Stimulated activated CD8-positive, alpha-beta memory T cell treated with anti-CD3 and anti-CD28 coated beads, Interleukin-7, amount 100 ng/mL, for 1 hour (primary cell): ENCODE measurements at places on chromosomes 13 and 19.

DNA sequence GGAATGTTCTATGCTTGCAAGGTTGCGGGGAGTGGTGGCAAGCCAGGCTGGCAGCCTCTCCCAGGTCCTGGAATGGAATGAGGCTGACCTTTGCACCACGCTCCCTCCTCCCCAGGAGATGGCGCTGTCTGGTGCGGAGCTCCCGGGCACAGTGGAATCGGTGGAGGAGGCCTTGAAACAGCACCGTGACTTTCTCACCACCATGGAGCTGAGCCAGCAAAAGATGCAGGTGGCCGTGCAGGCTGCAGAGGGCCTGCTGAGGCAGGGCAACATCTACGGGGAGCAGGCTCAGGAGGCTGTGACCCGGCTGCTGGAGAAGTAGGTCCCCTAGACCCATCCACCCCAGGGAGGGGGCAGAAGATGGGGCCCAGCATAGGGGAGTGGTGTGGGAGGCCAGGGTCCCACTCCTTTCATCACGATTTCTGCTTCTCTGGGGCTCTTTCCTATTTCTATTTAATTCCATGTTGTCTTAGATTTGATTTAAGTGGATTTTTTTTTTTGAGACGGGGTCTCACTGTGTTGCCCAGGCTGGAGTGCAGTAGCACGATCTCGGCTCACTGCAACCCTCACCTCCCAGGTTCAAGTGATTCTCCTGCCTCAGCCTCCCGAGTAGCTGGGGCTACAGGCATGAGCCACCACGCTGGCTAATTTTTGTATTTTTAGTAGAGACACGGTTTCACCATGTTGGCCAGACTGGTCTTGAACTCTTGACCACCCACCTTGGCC lies 53.2 kb upstream of the SHKBP1 start:
- DNase-seq: no peak

- DNase-seq: no peak
Observed at GRCh38 chr19:14871619-14872230, 14.2 kb downstream of the OR7A17 start.

DNA sequence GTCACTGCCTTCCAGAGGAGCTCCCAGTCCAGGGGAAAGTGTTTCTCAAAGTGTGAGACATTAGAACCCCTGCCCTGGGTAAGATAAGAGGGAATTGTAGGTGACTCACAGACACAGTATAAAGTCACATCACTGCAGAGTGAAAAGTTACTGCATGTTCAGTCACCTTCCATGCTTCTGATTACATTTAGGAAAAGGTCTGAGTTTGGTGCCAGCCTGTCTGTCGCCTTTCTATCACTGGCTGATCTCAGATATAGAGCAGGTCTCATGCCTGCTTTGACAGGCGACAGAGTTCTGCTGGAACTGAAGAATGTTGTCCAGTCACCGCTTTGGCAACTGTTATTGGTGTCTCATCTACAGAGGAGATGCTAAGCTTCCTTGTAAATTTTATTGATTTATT lies 1078.6 kb downstream of the UQCRFS1 start:
- DNase-seq: no peak

DNA sequence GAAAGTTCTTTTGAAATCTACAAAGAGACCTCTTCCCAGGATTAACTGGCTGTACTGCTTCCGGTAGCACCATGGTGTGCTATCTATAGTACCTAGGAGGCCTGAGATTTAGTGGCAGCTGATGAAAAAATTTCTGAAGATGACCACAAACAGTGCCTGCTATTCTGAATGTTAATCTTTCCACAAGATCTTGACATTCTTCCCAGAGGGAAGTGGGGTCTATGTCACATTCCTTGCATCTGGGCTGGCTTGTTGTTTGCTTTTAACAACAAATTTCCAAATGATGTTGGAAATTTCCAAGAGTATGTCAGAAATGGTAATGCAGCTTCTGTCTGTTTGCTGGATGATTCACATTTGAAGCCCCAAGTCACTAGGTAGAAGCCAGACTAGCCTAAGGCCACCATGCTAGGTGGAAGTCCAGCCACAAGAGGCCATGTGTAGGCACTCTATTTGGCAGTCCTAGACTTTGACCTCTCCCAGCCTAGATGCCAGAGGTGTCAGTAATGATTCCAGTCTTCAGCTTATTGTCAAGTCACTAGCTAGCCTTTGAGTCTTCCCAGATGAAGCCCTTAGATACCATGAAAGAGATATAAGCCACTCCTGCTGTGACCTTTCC lies 22.1 kb downstream of the SPART start:
- DNase-seq: no peak

GRCh38 chr19:900302-901111 lies 7.2 kb downstream of the RNU6-9 start:
- no peak for DNase-seq

DNA sequence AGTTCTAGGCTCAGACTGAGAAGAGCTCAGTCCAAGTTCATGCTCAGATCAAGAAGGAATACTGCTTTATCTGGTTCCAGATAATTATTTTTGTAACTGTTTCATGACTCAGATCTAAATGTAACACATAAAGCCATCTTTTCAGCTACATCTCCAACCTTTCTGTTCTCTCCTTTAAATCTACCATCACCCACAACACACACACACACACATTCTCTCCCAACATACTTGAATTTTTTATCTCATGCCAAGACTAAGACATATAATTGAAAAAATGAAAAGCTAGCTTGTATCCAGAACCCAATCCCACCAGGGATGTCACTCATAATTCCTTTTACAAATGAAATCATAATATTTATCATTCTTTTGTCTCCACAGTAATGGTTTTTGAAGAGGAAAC lies 7.6 kb downstream of the KATNAL1 start:
- DNase-seq: no peak

- DNase-seq: no peak
Observed at GRCh38 chr13:100395698-100396373, 192.8 kb downstream of the GGACT start.

DNA sequence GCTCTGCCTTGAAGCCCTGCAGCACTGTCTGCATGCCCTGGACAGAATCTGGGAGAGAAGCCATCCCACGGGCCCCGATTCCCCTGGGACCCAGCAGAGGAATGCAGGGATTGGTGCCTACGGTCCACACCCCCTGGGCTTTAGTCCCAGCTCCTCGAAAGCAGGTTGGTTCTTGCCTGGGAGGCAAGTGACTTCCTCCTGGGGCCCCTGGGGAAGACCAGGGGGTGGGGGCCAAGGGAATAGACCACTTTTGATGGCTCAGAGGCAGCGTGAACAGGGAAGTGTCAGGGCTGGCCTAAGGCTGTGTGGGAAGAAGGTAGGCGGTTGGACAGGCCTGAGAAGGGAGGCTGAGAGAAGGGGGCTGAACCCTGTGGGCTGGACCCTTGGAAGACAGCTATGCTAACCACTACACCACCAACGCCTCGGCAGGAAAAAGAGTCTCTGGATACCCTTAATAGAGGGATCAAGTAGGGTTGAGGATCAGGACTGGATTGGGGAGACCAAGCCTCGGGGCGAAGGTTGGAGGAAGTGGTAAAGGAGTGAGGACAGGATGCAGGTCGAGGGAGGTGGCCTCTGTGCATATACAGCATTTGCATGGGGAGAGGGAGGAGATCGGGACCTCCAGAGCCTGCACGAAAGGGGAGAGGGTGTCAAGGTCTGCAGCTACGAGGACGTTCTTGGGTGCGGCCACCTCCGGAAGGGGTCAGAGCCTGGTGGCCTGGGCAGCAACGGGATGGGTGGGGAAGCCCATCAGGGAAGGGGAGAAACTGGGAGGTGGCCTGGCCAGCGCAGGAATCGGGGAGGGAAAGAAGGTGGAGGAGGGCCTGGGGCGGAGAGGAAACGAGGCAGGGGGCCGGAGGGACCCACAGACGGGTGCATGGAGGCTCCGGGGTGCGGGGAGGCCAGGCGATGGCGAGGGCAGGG lies 709 bp downstream of the DPP9 start:
- DNase-seq: no peak

DNA sequence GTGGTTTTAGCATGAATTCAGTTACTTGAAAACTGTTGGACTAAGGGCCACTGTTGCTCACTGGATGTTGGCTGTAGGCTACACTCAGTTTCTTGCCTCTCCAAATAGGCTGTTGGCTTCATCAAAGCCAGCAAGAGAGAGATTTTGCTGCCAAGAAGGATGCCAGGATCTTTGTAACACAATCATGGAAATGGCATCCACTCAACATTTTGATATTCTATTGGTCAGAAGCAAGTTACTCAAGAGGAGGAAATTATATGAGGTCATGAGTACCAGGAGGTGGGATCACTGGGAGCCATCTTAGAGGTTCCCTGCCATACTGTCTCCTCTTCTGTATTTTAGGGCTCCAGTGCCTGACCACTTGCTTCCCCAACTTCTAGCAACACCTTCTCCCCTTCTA lies 30.6 kb downstream of the SYDE1 start:
- DNase-seq: no peak

- no peak for DNase-seq
Observed at GRCh38 chr19:22882797-22883196, 50.7 kb downstream of the ZNF723 start.

DNA sequence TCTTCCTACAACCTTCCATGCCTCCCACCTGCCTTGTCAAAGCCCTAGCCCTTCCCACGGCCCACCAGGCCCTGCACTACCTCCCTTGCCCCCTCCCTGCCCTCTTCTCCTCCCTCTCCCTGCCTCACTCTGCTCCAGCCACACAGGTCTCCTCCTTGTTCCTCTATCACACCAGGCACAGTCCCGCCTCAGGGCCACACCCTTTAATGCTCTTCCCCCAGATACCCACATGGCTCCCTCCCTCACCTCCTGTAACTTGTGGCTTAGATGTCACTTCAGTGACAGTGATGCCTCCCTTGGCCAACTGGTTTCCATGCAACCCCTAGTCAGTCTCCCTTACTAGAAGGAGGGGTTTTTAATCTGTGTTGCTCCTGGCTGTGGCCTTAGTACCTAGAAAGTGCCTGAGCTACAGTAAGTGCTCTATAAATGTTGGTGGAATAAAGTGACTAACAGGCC lies 1.3 kb downstream of the SIRT6 start:
- DNase-seq: no peak

DNA sequence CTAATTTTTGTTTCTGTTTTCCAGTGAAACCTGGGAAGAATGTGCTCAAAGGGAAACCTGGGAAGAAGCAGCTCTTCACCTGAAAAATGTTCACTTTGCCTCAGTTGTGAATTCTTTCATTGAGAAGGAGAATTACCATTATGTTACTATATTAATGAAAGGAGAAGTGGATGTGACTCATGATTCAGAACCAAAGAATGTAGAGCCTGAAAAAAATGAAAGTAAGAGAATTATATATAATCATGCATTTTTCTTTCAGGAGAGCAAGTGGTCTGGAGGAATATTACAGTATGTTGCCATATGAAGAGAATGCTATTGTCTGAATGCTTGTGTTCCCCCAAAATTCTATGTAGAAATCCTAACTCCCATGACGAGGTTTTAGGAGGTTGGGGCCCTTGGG lies 3.4 kb downstream of the NUDT15 start:
- no peak for DNase-seq

- no peak for DNase-seq
Observed at GRCh38 chr13:113064000-113064533, 41.5 kb upstream of the F7 start.

DNA sequence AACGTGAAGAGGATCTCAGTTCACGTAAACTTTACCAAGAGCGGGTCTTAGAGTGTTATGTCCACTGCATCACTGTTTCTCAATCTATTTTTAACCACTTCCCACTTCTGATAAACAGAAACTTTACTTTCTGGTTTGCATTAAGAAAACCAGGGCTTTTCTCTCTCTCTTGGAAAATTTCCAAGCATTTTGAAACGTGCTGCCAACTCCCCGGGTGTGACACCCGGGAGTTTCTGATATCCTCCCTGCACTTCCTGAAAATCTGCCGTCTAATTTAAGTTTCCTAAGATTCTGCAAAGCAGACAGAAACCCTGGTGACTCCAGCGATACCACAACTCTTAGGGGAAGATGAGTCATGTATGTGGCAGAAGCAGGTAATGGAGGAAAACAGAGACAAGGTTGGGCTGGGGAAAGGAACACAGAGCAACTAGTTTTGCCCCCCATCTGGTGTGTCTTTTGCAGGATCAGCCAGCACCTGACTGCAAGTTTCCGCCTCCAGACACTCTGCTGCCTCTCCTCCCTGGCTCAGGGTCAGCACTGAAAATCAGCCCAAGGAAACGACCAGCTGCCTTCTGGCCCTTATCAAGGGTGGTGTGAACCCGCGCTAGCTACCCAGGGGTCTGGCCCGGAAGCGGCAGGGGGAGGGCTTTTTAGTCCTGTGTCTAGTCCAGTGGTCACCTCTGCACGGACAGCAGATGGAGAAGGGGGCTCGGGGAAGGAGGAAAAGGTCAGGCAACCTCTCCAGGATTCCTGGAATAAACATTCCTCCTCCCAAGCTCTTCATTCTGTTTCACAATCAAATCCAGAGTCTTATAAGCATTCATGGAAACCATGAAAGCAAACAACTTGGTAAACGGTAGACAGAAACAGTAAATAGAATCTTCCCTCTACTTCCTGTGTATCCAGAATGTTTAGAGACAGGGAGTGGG lies 11.3 kb upstream of the FFAR2 start:
- DNase-seq: no peak

- DNase-seq: no peak
Observed at GRCh38 chr13:71477735-71478134, 389.3 kb downstream of the DACH1 start.

GRCh38 chr19:7986321-7987113 lies 18.9 kb downstream of the ELAVL1 start:
- DNase-seq: no peak

DNA sequence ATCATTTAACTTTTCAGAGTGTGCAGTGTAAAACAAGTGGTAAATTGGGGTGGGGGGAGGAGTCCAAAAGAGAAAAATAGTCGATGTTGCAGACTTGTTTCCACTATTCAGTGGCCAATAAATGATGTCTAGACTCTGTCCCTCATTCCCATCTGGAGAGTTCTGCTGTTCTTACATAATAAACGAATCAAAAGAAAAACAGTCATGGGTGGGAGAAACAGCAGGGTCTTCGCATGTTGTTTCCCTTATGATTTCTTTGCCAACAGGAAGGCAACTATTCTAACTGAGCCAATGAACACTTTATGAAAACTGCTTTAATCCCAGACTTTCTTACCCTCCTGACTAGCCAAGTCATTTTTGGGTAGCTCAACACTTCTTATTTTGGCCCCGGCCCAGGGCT lies 615.5 kb downstream of the FGF9 start:
- no peak for DNase-seq

GRCh38 chr13:42445354-42445753 lies 128.6 kb upstream of the TNFSF11 start:
- no peak for DNase-seq

- no peak for DNase-seq
Observed at GRCh38 chr19:55223291-55224037, 5.1 kb downstream of the TMEM86B start.

- DNase-seq: no peak
Observed at GRCh38 chr13:25867038-25867437, 184.8 kb downstream of the SHISA2 start.

- no peak for DNase-seq
Observed at GRCh38 chr13:25541434-25542123, 169.8 kb downstream of the ATP8A2 start.

DNA sequence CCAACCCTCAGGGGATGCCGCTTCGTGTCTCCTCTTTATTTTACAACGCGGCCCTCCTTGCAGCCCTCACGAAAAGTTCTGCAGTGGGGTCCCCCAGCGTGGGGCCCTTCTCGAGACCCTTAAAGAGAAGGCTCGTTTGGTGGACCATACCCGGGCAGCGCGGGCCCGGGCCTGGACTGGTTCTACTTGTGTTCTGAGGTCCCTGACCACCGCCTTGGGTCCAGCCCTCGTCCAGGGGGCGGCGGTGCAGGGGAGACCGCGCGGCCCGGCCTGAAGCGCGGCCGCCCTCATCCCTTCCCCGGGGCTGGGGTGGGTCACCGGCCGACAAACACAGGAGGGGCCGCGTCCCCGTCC lies 400 bp upstream of the SERP2 start:
- no peak for DNase-seq

- no peak for DNase-seq
Observed at GRCh38 chr19:1041835-1042685, 2.2 kb downstream of the ABCA7 start.
